ENCODE measurements at places on chromosomes 7 and 10. TPM values are rescaled to one million over a fixed set of nuclear protein-coding genes. Genes with fewer than 3 reads are reported as not detected.

DNA sequence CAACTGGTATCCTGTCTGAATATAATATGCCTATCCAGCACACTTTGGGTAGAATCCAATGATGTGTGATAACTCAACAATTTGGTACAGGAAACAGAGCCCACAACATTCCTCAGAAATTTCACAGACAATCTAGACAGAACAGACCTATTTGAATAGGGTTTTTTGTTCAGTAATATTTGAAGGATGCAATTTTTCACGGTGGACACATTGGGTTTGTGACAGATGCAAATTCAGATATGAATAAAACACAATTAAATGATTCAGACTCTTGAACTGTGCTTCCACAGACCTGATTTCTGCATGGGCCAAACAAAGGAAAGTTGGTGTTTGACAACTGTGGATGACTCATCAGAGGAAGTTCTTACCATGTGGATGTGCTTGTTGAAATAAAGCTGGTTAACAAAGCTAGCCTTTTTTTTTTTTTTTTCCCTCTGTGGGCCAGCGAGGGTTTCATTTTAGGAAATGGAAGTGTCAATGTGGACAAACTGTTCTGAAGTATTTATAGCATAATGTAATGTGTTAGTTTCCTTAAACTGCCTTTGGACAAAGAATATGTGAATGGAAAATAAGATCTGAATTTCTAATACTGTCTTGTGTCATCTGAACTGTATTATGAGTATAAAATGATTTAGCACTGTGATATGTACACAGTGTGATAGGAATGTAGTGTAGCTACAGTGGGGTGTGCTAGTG, 43.2 kb upstream of the FAM133B start:
- DNase-seq, result no peak

- no peak for DNase-seq
These were observed 35.5 kb downstream of the CALML3 start for GRCh38 chr10:5560142-5560816.

DNA sequence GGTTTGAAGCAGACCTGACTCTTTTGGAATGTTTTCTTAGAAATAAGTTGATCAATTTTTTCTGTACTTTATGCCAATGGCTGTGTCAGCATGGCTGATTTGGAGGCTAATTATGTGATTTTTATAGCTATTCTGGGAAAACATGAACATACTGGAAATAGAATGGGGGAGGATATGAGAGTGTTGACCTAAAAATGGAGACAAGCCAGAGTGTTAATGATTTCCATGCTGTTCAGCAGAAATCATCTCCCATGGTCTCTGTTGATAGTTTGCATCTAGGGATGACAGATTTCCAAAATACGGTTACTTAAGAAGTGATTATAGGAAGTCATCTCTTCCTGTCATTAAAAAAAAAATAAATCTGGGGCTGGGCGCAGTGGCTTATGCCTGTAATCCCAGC, 32.7 kb upstream of the DMTF1 start:
- DNase-seq, result no peak

DNA sequence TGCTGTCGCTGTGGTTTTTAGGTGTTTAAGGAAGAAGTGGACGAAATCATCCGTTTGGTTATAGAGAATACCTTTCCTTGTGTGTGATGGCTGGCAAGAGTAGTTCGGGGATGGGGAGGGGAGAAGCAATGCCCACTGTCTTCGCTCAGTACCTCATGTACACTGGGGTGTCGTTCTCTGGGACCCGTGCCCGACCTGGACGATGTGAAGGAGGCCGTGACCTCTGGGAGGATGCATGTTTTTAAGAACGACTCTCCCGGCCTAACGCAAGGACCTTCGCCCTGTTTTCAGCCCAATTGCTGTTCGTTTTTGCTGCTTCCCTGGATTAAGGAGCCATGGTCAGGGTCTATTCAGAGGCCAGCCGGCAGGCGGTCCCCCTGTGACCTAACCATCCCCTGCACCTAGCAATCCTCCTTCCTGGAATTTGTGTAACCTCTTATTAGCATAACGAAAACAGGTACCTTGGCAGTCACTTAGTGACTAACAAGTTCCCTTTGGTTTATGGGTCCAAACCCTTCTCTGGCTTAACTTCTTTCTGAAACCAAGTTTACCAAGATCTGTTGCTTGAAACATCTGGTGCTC, 1.3 kb downstream of the NFE2L3 start:
- DNase-seq, result no peak

DNA sequence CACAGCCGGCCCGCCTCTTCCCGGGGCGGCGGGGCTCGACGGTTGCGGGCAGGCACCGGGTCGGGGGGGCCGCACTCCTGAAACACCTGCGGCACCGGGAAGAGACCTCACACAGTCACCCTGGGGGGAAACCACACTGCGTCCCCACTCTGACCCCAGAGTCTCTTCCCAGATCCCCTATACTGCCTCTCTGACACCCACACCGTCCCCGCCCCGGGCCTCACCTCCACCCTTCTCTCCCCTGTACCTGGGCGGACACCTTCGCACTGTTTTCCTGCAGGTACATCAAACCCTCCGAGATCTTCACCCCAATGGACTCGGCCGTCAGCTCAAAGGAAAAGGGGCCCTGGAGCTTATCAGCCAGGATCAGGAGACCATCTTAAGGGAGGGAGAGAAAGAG, 3.4 kb upstream of the GAL3ST4 start:
- DNase-seq, result no peak

- DNase-seq, result no peak
These were observed 5.7 kb upstream of the LMOD2 start for GRCh38 chr7:123649964-123650363.

GRCh38 chr10:69045441-69046300, 42.2 kb upstream of the SRGN start:
- no peak for DNase-seq

DNA sequence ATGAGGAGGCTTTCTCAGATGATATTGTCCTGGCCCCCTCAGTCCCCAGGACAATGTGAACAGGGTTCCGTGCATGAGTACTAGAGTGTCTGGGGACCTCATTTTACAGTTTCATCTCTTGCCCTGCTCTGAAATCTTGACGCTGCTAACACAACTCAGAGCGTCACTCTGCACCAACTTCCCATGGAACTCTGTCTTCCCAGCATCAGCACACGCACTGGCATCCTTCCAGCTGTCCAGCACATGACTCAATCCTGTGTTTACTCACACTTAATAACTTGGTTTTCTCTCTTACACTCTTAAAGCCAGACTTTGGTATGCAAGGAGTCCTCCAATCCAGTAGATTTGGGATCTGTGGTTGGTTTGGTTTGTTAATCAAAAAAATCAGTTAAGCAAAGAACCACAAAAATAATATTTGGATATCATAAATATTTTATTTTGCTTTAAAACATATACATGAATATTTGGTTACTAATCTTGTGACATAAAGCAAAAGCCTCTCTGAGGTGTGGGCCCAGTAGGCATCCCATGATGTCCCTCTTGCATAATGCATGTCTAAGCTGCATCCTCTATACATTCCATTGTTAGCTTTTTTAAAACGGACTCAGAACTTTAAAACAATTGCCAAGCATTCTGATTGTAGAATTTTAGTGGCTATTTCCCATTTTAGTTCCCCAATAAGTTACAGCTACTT, 131.0 kb downstream of the CXCL12 start:
- peak; percentile 22 for DNase-seq

DNA sequence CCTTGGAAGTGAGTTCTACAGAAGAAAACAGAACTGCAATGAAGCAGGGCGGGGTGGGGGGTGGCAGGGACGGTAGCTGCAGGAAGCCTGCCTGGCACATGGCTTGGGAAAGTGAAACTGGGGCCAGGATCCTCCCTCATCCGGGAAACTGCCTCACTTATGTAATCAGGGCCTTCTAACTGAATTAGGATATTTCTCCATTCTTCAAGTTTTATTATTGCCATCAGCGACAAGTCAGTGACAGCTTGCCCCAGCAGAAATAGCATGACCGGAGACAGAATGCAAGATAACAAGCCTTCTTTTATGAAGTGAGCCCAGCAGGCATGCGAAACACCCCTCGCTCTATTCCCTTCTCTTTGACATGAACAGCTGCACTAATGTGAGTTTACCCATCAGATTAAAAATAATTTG, 77.5 kb upstream of the CACUL1 start:
- DNase-seq, result no peak

DNA sequence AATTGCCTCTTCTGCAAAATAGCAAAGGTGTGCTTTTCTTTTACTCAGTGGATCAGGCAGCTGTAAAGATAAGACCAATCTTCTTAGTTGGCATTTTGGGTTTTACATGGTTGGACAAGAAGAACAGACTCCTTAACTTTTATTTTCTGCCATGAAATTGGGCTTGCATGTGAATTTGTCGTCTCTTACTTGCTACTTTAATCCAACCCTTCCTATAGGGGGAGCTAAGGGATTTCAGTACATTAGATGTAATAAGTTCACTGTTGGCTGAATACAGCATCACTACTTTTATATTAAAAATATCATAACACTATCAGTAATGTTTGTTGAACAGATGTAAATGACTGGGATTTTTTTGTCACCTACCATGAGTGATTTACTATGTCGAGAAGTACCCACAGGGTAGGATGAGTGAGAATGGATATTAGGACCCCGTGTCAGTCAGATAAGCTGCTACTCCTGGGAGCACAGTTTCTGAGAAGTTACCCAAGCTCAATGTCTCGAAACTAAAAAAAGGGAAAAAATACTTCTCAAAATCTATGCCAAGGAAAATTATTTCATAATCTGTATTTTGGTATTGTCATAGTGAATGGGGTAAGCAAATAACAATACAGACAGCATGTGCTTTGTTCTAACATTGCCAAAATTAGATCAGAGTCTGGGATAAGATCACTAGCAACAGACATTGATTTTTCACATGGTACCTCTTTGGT, 127.4 kb upstream of the AGR3 start:
- no peak for DNase-seq

- no peak for DNase-seq
These were observed 43.1 kb upstream of the SNX13 start for GRCh38 chr7:17983221-17984062.

DNA sequence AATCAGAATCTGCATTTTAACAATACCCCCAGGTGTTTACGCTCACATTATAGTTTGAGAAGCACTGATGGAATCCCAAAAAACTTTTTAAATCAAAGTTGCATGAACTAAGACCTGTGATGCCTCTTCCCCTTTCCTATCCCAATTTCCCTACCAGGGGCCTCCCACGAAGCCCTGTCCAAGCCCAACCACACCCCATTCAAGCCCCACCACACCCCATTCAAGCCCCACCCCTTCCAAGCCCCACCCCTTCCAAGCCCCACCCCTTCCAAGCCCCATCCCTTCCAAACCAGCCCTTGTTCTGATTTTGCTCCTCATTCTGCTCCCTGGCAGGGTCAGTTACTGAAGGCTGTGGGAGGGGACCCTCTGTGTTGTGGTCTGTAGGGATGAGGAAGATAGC, 9.8 kb upstream of the AQP1 start:
- no peak for DNase-seq

DNA sequence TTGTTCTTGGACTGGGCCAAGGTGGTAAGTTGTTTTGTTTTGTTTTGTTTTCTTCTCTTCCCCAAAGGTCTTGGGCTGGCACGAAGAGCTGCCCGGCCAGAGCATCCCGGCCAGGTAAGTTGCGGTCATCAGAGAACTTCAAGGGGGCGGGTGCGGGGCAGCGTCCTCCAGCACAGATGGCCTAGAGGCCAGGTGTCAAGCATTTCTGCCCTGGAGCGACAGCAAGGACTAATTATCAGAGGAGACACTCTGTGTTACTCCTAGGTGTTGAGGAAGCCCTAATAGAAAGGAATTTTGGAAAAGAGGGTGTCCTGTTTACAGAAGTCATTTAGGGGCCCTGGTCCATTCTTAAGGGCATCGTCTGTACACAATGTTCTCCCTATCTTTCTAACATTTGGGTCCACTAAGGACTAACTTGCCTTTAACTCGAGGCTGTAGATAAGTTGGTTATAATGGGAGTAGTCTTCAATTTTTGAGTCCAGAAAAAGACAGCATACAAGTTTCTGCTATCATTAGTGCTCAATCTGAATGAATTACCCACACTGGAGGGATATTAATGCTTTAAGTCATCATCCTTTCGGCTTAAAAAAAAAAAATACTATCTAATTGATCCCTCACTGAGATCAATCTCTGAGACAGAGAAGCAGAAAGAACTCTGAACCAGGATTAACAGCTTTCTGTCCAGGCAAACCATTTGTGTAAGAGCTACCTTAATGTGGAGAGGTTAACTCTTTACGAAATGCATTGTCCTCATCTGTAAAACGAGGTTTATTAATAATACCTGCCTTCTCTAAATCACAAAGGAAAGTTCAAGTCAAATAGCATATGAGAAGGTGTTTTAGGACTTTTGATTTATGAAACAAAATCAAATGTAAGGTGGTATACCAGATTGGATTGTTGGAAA, 1.5 kb downstream of the ITGB8 start:
- no peak for DNase-seq

GRCh38 chr7:21113609-21114415, 314.1 kb upstream of the SP4 start:
- no peak for DNase-seq

- no peak for DNase-seq
These were observed 303.5 kb downstream of the KLF6 start for GRCh38 chr10:3481496-3481895.

GRCh38 chr10:3807211-3807927, 22.4 kb upstream of the KLF6 start:
- DNase-seq, result no peak

GRCh38 chr10:21528236-21529031, 3.0 kb upstream of the SKIDA1 start:
- peak; percentile 59 for DNase-seq

DNA sequence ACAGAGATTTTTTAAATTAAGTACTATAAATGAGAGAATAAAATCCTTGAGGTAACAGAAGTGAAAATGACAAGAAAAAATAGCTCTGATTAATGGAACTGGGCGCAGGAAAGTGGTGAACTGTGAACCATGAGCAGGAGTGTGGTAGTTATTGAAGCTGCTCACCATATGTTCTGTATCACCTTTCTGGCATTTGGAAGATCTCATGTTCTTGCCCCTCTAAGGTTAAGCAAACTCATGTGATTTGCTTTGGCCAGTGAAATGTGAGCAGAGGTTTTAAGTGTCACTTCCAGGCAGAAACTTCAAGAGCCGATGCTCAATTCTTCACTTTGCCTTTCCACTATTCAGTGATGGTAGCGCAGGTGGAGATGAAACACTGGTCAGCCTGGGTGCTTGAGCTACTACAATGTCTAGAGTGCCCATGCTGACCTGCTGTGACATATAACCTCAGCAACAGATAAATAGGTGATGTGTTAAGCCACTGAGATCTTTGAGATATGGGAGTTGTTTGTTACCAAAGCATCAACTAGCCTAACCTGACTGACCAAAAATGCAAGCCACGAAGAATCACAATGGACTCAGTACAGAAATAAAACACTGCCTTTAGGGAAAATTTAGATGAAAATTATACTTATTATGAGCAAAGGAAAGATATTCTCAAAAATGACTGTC, 18.4 kb downstream of the MTPAP start:
- no peak for DNase-seq

GRCh38 chr10:109647627-109648026, 275.7 kb downstream of the XPNPEP1 start:
- no peak for DNase-seq

- DNase-seq, result no peak
These were observed 366.5 kb upstream of the AKR1E2 start for GRCh38 chr10:4459531-4459930.

GRCh38 chr7:37732253-37732652, 48.7 kb downstream of the GPR141 start:
- peak; percentile 26 for DNase-seq

The VIPR2 gene
- polyA plus RNA-seq, result 2.6 TPM

The ACBD7 gene
- polyA plus RNA-seq, result 8.9 TPM

The TAS2R5 gene
- 8.2 TPM for polyA plus RNA-seq

The EGFR gene
- polyA plus RNA-seq, result 34.9 TPM

The CALN1 gene
- 1.5 TPM for polyA plus RNA-seq

The MCM7 gene
- 177 TPM for polyA plus RNA-seq

The PNLIPRP2 gene
- not detected for polyA plus RNA-seq

The TMEM229A gene
- polyA plus RNA-seq, result 0.13 TPM

The GPR15LG gene
- 0.52 TPM for polyA plus RNA-seq

The SPDYE8 gene
- 1.1 TPM for polyA plus RNA-seq

The TMUB1 gene
- 19.7 TPM for polyA plus RNA-seq

The HOXA6 gene
- 26.5 TPM for polyA plus RNA-seq
